ENCODE measurements at places on chromosomes 2 and 18.

GRCh38 chr2:96491860-96492497, 13.2 kb downstream of the NEURL3 start:
- DNase-seq: no peak

DNA sequence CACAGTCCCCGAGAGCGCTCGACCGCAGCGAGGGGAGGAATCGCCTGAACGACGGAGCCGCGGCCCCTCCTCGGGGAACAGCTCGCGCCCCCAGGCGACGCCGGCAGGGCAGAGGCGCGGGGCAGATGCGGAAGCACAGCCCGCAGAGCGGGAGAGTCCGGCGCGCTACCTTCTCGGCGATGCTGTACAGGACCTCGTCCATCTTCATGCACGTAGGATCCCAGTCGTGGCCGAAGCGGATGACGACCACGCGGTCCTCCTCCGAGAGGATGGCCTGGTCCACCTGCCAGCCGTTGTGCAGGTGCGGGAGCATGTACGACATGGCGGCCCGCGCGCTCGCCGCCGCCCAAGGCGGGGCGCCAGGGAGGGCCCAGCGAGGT, 302 bp downstream of the TXNL4A start:
- peak; percentile 73 for DNase-seq

DNA sequence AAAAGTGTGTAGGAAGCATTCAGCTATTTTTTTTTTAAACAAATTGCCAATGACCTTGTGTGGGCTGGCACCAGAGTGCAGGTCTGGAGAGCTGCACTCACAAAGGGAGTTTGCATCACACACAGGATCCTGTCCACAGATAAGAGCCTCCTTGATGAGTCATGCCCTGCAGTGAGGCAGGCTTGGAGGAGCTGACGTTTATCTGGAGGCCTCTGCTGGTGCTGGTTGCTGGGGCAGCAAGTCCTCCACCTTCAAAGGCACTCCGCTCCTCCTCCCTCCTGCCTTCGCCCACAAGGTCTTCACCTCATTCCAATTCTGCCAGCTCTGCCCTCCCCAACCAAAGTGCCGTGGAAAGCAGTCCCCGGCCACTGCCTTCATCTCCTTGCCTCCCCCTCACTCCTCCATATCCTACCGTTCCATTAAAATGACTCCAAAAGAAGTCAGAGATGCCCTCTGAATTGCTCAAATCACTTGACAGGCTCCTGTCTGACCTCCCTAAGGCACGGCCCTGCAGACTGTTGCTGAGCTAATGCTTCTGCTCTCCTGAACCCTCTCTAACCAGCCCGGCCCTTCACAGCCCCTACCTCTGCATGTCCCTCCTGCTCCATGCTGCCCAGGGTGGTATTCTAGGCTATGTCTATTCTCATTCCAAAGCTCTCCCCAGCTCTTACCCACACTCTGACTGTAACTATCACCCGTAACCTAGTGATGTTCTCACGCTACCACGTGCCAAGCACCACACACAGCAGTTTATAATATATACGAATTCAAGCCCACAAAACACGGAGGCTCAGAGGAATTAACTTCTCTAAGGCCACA, 30.9 kb downstream of the LONRF2 start:
- DNase-seq: no peak

DNA sequence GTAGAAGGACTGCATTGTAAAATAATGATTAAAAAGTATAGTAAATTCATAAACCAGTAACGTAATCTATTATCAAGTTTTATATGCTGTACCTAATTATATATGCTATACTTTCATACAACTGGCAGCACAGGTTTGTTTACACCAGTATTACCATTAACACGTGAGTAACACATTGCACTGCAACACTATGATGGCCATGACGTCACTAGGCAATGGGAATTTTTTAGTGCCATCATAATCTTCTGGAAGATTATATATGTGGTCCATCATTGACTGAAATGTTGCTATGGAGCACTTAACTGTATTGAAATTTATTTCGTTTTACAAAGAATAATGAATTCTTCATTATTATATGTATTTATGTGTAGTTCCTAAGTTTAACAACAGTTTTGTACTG, 45.9 kb downstream of the FAM171B start:
- DNase-seq: no peak

DNA sequence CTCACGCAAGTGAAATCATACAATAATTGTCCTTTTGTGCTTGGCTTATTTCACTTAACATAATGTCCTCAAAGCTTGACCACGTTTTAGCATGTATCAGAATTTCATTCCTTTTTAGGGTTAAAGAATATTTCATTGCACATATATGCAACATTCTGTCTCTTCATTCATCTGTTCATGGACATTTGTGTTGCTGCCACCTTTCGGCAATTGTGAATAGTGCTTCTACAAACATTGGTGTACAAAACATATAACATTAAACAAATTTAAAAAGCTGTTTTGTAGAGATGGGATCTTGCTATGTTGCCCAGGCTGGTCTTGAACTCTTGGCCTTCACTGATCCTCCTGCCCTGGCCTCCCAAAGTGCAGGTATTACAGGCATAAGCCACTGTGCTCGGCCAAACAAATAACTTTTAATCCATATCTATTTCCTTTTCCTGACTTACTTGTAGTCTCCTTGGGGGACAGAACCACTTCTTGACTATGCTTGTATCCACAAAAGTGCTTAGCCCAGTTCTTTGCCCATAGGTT, 209.3 kb downstream of the SLC4A3 start:
- no peak for DNase-seq

DNA sequence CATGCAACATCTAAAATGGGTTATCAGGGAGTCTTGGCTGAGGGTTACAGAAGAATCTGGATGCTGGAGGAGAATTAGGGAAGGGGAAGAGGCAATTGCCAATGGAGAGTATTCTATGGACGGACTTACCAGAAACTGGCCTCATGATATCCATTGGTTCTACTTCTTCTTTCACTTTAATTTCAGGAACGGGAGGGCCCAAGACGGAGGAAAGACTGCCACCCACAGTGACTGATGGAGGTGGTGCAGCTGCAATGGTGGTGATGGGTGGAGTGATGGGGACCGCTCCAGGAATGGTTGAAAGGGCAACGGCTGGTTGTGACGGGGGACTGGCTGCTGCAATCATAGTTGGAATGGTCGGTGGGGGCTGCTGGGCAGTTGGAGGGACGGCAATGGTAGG, 69.1 kb upstream of the AMMECR1L start:
- DNase-seq: no peak

DNA sequence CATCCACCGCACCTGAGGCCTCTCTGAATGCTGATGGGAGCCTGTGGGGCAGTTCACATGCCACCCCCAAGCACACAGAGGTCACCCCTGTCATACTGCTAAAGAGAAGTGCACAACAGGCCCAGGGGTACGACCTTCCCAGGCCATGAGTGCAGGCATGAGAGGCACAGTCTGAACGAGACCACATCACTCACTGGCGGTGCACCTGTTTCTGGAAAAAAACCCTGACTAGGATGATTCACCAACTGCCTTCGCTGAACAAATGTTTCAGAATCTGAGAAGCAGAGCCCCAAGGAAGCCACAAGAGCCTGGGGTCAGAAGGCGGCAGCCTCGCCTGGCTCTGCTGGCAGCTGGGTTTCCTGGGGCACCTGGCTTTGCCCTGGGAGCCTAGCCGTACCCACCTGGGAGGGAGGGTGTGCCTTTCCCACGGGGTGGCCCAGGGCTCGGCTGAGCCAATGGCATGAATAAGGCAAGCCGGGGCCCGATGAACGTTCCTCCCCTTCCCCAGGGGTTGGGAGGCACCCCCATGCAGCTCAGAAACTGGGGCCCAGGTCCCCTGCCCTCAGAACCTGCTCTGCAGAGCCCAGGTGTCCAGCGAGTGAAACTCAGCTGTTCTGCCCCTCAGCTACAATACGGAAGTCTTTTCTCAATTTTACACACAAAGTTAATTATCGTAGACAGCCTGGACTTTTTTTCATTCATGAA, 73.8 kb downstream of the HDAC4 start:
- no peak for DNase-seq

GRCh38 chr2:44663471-44664073, 277.9 kb upstream of the SIX3 start:
- DNase-seq: no peak

GRCh38 chr2:10204326-10205161, 82.0 kb downstream of the RRM2 start:
- DNase-seq: peak; percentile 89

DNA sequence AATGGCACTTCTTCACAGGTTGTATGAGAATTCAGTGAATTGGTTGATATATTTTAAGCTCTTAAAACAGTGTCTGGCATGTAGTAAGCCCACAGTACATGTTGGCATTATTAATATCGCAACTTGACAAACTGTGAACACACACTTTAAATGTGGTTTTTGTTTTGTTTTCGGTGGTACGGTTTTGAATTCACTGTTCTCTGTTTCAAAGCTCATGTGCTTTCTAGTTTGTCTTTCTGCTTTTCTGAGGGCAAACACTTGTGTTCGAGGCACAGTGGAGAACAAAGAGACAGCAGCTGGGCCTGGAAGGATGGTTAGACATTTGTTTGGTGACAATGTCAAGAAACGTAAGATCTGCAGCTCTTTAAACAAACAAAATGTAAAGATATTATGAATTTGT, 276.5 kb upstream of the MC4R start:
- no peak for DNase-seq

GRCh38 chr2:29731948-29732347, 189.4 kb downstream of the ALK start:
- no peak for DNase-seq

DNA sequence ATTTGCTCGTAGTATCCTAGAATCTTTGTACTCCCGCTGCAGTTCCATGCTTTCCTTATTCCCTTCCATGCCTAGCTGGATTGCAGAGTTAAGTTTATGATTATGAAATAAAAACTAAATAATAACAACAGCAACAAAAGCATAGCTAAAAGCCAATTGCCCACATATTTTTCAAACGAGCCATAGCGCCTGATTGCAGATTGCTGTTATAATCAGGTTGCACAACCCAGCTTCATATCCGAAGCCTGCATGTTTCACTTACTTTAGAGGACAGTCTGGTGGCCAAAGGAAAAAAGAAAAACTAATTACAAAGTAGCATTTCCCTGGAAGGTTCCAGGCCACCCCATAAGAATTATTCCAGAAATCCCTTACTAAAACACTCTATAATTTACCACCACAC, 31.9 kb upstream of the PNO1 start:
- DNase-seq: no peak
